Mucosa of gallbladder (tissue), 1 donor: ENCODE measurements at places on chromosomes 12 and 14.
A peak's percentile ranks its signal among the peaks of the same experiment; 100 is the strongest.

GRCh38 chr12:31386364-31386777, 60.4 kb upstream of the SINHCAF start:
- no peak for DNase-seq

DNA sequence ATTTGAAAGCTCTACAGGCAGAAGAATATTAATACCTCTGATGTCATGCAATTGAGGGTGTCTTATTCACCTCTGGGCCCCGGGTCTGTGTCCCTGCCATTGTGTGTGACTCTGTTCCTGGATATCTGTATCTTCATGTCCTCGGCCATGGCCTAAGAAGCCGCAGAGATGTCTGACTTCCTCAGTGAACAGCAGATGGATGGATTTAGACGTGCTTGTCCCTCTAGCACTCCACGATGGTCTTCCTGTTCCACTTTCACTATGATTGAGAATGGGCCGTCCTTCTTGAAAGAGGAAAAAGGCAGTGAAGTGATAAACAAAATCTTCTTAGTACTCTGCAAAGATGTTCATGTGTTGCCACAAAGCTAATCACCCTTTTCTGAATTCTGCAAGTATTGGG, 217.4 kb downstream of the SLC41A2 start:
- peak; percentile 16 for DNase-seq

GRCh38 chr12:109695961-109696461, 17.6 kb upstream of the FAM222A start:
- DNase-seq, result no peak

DNA sequence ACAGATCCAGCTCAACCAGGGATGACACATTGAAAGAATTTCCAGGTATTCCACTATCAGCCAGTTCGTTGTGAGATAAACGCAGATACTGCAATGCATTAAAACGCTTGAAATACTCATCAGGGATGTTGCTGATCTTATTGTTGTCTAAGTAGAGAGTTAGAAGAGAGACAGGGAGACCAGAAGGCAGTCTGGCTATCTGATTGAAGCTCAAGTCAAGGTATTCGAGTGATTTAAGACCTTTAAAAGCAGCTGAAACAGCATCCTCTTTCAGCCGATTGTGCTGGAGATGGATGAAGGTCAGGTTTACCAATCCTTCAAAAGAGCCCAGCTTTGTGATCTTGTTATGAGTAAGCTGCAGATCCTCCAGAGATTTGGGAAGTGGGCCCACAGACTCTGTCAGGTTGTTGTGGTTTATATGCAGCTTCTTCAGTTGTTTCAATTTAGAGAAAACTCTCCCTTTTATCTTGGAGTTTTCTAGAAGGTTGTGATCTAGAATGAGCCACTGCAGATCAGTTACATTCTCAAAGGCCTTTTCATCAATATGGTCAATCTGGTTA, 3.0 kb downstream of the LUM start:
- DNase-seq, result no peak

- no peak for DNase-seq
Observed at GRCh38 chr14:66464261-66464660, 21.9 kb upstream of the CCDC196 start.
